Heart right ventricle (tissue), 16 donors: ENCODE measurements at places on chromosomes 2 and 18. TPM values are rescaled to one million over a fixed set of nuclear protein-coding genes. Genes with fewer than 3 reads are reported as not detected.

DNA sequence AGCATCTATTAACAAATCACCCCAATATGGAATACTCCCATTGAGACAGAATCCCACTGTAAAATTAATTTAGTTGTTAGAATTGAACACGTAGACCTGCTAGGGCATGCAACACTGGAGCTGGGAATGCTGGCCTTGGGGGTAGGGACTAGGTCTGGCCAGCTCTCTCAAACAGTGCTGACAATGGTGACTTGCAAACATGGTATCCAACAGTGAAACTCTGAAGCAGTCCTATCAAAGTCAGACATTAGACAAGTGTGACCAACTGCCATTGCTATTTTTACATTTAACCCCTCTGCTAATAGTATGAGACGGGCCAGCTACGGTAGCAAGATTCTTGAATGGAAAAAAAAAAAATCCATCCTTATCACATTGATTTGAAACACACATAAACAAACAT lies 7.2 kb downstream of the E2F6 start:
- peaks cover 51% of the 10 kb centered on the region for H3K4me1 ChIP-seq
- DNase-seq, result no peak
- H3K27ac ChIP-seq, result peak overlapping the region; percentile 67
- no peak overlapping the region for H3K4me3 ChIP-seq

- no peaks in the 10 kb centered on the region for H3K36me3 ChIP-seq
- peak overlapping the region; percentile 40 for H3K27ac ChIP-seq
- no peak overlapping the region for H3K4me3 ChIP-seq
Measured at GRCh38 chr18:56139792-56140254, 498.6 kb downstream of the TXNL1 start.

DNA sequence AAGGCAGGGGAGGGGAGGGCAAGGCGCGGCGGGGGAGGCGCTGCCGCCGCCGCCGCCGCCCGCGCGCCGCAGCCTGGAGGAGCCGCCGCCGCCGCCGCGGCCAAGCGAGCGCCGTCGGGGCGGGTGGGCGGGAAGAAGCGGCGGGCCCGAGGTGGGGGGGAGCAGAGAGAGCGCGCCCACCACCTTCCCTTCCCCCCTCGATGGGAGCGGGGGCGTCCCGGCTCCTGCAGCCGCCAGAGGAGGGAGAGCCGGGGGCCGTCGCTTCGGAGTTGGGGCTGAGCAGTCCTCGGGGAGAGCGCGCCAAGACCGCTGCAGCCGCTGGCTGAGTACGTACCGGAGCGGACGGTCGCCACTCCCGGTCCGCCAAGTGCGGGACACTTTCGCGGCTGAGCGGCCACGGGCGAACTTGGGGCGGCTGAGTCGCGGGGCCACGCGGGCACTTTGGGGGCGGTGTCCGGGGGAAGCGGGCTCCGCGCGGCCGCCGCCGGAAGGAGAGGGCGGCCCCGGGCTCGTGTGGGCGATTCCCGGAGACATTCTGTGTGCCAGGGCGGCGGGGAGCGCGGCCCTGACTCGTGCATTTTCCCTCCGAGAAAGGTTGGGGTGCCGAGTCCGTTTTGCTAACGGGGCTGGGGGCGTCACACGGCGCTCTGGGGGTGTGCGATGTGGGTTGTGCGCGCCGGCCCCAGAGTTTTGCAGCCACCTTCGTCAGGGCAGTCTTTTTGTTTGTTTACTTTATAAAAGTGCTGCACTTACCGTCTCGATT lies at the start of gene NAB1:
Gene NAB1, plus strand, starts transcription at position 49 of the 763 bp plus-strand sequence. CDS start 10,094 bp downstream, outside the sequence.
- H3K4me1 ChIP-seq, result peaks cover 36% of the 10 kb centered on the region
- H3K4me3 ChIP-seq, result peak within 1 kb of the TSS; percentile 91
- H3K36me3 ChIP-seq, result no peaks in the 10 kb centered on the region
- H3K27me3 ChIP-seq, result no peaks in the 10 kb centered on the region
- DNase-seq, result peak; percentile 53

DNA sequence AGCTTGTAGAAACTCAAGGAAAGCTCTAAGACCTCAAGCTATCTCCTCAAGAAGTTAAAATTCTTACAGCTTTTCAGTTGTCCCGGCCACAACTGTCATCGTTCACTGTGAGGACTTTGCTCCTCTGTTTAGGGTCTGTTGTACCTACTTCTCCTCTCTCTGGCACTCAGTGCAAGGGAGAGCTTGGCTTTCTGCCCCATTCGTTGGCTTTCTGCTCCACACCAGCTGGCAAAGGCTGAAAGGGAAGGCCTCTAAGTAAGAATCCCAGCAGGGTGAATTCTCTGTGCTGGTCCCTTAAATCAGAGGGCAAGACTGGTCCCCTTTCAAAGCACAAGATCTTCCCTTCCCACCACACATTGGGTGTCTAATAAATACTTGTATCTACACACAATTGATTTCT lies 17.3 kb downstream of the ZBTB7C start:
- H3K4me1 ChIP-seq, result peaks cover 15% of the 10 kb centered on the region
- no peak overlapping the region for H3K4me3 ChIP-seq
- no peaks in the 10 kb centered on the region for H3K36me3 ChIP-seq
- H3K27me3 ChIP-seq, result peaks cover 8% of the 10 kb centered on the region
- no peak overlapping the region for H3K27ac ChIP-seq
- peak; percentile 34 for DNase-seq

- no peak for DNase-seq
- no peaks in the 10 kb centered on the region for H3K27me3 ChIP-seq
- H3K27ac ChIP-seq, result no peak overlapping the region
Measured at GRCh38 chr2:234910186-234910679, 41.6 kb upstream of the SH3BP4 start.

DNA sequence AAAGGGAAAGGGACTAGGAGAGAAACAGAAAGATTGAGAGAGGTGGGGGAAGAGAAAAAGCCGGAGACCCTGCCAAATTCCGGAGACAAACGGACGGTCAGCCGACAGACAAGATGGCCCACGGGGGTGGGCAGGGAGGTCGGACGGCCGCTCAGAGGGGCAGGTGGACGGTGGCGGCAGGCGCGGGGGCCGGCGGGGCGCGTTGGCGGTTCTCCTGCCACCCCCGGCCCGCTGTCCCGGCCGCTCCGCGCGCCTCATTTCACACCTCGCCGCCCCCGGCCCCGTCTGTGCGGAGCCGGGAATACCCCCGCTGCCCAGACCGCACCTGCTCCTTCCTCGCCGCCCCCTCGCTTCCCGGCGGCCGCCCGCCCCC lies 935 bp downstream of the SLC30A3 start:
- H3K27ac ChIP-seq, result no peak overlapping the region
- H3K4me1 ChIP-seq, result peaks cover 34% of the 10 kb centered on the region
- H3K4me3 ChIP-seq, result peak overlapping the region; percentile 64
- DNase-seq, result no peak
- H3K36me3 ChIP-seq, result no peaks in the 10 kb centered on the region

DNA sequence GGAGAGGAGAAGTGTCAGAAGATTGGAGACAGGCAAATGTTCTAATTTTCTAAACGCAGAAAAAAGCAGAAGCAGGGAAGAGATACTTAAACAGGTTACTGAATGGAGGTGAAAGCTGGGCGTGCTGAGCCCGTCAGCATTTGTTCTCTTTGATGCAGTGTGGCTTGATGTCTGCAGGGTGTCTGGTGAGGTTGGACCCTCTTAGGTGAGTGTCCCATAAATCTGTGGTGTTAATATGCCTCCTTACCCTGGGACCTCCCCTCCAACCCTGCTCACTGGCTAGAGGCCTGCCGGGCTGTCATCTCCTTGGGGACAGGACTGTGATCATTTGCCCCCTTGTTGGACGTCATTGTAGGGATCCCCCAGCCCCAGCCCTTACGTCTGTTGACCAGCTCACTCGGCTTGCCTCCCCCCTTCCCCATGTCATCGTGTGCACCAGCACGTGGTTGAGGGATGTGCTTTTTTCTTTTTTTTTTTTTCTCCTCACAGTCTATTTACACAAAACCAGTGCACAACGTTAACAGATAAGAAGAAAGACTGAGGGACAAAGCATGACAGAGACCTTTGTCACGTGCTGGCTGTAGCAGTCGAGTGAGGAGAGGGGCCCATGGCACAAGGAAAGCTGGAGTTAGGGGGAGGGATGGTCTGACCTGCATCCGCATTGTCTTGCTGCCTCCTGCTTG lies 56.4 kb downstream of the NCK2 start:
- DNase-seq, result no peak
- no peak overlapping the region for H3K4me3 ChIP-seq
- H3K27me3 ChIP-seq, result no peaks in the 10 kb centered on the region
- H3K27ac ChIP-seq, result peak overlapping the region; percentile 32

DNA sequence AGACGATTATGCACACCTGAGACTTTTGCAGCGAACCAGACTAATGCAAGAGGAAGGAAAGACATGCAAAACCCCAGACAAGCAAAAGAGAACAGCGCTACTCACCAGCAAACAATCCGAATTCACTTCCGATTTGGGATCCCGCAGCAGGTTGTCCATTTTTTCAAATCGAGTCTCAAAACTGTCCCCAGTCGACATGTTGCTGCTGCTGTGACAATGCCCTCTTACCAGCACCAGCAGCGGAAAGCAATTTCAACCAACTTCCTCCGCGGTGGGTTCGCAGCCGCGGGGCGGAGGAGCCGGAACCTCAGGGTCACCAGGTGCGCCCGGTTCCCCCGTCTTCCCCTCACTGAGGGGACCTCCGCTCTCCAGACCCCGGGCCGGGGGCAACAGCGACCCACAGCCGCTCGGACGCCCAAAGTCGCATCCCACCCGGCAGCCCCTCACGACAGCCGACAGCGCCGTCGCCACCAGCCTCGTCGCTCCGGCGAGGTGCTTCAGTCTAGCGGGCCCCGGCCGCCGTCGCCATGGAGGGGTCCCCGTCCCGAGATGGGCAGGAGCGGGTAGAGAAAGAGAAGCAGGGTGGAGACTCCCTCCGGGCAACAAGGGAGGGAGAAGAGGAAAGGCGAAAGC lies 784 bp downstream of the ROCK1 start:
- H3K36me3 ChIP-seq, result no peaks in the 10 kb centered on the region
- H3K27me3 ChIP-seq, result no peaks in the 10 kb centered on the region
- peak overlapping the region; percentile 99 for H3K4me3 ChIP-seq
- DNase-seq, result peak; percentile 25
- H3K4me1 ChIP-seq, result peaks cover 52% of the 10 kb centered on the region

DNA sequence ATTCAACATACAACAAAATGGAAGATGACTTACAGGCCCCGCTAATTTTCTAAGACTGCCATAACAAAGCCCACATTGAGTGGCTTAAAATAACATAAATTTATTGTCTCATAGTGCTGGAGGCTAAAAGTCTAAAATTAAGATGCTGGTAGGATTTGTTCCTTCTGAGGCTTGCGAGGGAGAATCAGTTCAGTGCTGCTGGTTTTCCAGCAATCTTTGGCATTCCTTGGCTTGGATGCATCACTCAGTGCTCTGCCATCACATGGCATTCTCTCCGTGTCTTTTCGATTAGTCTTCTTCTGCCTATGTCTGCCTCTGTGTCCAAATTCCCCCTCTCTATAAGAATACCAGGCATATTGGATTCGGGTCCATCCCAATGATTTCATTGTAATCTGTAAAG lies 959.3 kb upstream of the TMEFF2 start:
- no peak overlapping the region for H3K4me3 ChIP-seq
- no peaks in the 10 kb centered on the region for H3K36me3 ChIP-seq
- DNase-seq, result no peak
- no peak overlapping the region for H3K27ac ChIP-seq
- H3K27me3 ChIP-seq, result no peaks in the 10 kb centered on the region
- no peaks in the 10 kb centered on the region for H3K4me1 ChIP-seq

DNA sequence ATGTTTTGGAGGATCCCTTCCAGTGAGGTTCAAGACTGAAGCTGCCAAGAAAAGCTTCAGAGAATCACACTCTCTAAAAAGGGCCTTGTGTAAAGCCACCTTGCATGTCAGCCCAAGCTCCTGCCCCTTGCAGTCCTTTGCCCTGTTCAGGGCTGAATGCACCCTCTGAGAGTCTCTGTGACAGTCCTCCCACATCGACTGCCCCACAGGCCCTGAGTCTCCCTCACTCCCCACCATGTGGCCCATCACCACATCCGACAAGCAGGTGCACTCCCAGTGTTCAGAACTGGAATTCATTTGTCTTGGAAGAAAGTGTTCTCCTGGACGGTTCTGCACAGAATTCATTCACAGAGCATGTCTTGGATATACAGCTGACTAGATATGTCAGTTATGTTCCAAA lies 31.0 kb downstream of the BCL11A start:
- DNase-seq, result no peak
- H3K27ac ChIP-seq, result no peak overlapping the region
- H3K4me1 ChIP-seq, result peaks cover 11% of the 10 kb centered on the region
- no peaks in the 10 kb centered on the region for H3K27me3 ChIP-seq

GRCh38 chr2:29220506-29221270 lies 105.5 kb downstream of the CLIP4 start:
- H3K4me1 ChIP-seq, result no peaks in the 10 kb centered on the region
- no peaks in the 10 kb centered on the region for H3K36me3 ChIP-seq
- no peak overlapping the region for H3K4me3 ChIP-seq
- H3K27ac ChIP-seq, result no peak overlapping the region
- DNase-seq, result no peak

GRCh38 chr2:134344954-134345697 lies 91.3 kb downstream of the MGAT5 start:
- H3K4me3 ChIP-seq, result no peak overlapping the region
- H3K36me3 ChIP-seq, result no peaks in the 10 kb centered on the region
- peaks cover 11% of the 10 kb centered on the region for H3K4me1 ChIP-seq
- no peak overlapping the region for H3K27ac ChIP-seq
- H3K27me3 ChIP-seq, result no peaks in the 10 kb centered on the region

DNA sequence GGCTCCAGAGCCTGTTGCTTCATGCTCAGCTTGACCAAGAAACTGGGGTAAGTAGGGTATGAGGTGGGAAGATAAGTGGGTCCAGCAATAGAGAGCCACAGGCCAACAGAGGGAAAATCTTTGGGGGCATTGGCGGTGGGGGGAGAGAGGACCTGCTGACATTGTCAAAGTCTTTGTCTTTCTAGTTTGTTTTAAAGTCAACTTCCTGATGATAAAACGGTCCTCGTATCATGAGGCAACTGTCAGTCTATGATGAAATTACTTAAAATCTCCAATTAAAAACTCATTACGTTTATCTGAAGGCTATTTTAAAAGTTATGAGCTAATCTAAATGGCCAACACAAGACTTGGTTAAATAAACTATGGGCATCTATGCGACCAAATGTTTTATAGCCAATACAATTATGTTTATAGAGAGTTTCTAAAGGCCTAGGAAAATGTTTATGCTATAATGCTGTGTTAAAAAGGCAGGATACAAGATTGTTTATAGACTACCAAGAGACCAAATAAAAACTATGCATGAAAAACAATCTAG lies 84.4 kb upstream of the CD28 start:
- H3K27ac ChIP-seq, result no peak overlapping the region
- H3K4me3 ChIP-seq, result no peak overlapping the region
- no peaks in the 10 kb centered on the region for H3K27me3 ChIP-seq
- H3K4me1 ChIP-seq, result peaks cover 5% of the 10 kb centered on the region
- DNase-seq, result no peak

DNA sequence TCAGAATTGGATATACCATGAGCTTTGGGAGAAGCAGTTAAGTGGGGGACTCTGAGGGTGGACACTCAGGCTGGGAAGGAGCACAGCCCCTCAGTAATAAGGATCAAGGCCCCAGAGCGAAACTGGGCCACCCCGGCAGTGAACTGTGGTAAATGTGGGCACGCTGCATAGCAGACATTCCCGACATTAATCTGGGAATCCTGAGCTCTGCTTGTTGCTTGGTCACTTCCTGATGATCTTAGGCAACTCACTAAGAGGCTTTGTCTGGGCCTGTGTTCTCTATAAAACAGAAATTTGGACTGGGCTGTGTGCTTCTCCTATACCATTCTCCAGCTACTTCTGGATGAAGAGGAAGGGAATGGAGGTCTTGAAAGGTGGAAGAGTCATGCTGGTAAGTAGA lies 4.8 kb downstream of the TGFBRAP1 start:
- H3K4me3 ChIP-seq, result no peak overlapping the region
- no peak for DNase-seq
- no peaks in the 10 kb centered on the region for H3K27me3 ChIP-seq
- no peaks in the 10 kb centered on the region for H3K36me3 ChIP-seq
- H3K4me1 ChIP-seq, result peaks cover 20% of the 10 kb centered on the region
- no peak overlapping the region for H3K27ac ChIP-seq

- DNase-seq, result no peak
- H3K4me3 ChIP-seq, result no peak overlapping the region
- no peaks in the 10 kb centered on the region for H3K36me3 ChIP-seq
Measured at GRCh38 chr2:29233428-29233827, 118.2 kb downstream of the CLIP4 start.

BUB1 gene
- 1.6 TPM for total RNA-seq

AP1S3 gene
- 0.85 TPM for total RNA-seq

AGXT gene
- not detected for total RNA-seq
